ENCODE measurements at places on chromosomes 4 and X.

GRCh38 chrX:107676559-107677378, 48.5 kb downstream of the PRPS1 start:
- no peak for DNase-seq

- no peak for DNase-seq
Observed at GRCh38 chr4:132556316-132556715, 592.8 kb upstream of the PCDH10 start.

- DNase-seq: no peak
Observed at GRCh38 chr4:184163813-184164212, 53.9 kb downstream of the ENPP6 start.

- DNase-seq: no peak
Observed at GRCh38 chr4:121108557-121108956, 36.2 kb upstream of the NDNF start.

GRCh38 chrX:9897761-9898161, 69.4 kb upstream of the CLDN34 start:
- no peak for DNase-seq

- DNase-seq: no peak
Observed at GRCh38 chrX:98067611-98068010, 1183.9 kb downstream of the RPA4 start.

- no peak for DNase-seq
Observed at GRCh38 chrX:108091878-108092291, 307 bp downstream of the ATG4A start.

- DNase-seq: no peak
Observed at GRCh38 chr4:6177587-6178197, 22.7 kb downstream of the JAKMIP1 start.

GRCh38 chrX:153029875-153030274, 26.4 kb upstream of the PNMA3 start:
- no peak for DNase-seq

- no peak for DNase-seq
Observed at GRCh38 chr4:166049036-166049435, 176.0 kb downstream of the TLL1 start.

DNA sequence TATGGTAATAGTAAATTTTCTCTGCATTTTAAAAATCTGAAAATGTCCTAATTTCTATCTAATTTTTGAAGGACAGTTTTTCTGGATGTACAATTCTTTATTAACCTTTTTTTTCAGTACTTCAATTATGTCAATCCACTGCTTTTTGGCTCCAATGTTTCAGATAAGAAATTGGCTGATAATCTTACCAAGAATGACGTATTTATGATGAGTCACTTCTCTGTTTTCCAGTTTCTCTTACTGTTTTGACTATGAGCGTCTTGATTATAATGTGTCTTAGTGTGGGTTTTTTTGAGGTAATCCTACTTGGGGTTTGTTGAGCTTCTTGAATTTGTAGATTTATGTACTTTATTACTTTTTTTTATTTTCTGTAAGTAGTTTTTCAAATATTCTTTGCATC, 47.2 kb downstream of the UGT2B11 start:
- no peak for DNase-seq

DNA sequence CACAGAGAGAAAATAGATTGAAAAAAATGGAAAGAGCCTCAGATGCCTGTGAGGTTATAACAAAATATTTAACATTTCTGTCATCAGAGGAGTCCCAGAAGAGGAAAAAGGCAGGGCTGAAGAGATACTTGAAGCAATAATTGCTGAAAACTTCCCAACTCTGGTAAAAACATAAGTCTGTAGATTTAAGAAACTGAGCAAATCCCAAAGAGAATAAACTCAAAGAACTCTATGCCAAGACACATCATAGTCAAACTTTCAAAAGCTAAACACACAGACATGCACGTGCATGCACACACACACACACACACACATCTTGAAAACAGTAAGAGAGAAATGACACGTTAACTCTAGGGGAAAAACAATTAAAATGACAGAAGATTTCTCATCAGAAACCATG, 94.1 kb downstream of the SLC16A2 start:
- DNase-seq: no peak

DNA sequence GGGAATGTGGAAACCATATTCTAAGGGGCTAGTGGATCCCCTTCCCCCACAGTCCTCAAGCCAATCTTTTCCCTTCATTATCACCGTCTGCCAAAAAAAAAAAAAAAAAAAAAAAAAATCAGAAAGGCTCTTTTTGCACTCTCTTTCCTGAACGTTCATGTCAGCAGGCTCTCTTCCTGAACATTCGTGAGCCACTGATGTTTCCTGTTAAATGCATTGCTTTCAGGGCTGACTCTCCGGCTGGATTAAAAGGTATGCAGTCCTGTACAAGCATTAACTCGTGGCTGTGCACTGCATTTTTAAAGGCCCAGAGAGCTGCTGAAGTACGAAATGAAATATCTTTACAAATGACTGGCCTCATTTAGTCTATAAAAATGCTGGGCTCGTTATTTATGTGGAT, 34.0 kb upstream of the TSPAN5 start:
- DNase-seq: no peak

GRCh38 chrX:115559672-115560071, 1.3 kb upstream of the PLS3 start:
- DNase-seq: no peak

GRCh38 chr4:19693936-19694570, 557.7 kb upstream of the SLIT2 start:
- no peak for DNase-seq

DNA sequence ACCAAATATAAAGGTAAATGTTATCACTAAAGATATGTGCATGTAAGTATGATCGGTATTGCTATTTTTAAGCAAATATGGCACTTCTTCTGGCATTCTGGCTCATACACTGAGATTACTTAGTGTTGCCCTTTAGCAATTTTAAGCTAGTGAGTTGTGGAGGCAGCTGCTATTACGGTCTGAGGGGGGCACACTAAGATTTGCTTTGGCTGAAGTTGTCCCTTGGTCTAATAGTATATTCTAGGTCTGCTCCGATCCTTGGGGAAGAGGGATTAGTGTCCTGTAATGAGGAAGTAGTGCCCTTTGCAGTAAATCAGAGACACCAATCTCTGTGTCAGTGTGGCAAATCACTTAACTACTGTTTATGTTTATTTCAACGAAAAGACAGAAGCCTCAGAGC, 196.5 kb upstream of the FTHL17 start:
- no peak for DNase-seq

GRCh38 chr4:104394406-104395167, 100.1 kb downstream of the CXXC4 start:
- DNase-seq: no peak

GRCh38 chr4:28835501-28835900, 1884.7 kb upstream of the PCDH7 start:
- no peak for DNase-seq

DNA sequence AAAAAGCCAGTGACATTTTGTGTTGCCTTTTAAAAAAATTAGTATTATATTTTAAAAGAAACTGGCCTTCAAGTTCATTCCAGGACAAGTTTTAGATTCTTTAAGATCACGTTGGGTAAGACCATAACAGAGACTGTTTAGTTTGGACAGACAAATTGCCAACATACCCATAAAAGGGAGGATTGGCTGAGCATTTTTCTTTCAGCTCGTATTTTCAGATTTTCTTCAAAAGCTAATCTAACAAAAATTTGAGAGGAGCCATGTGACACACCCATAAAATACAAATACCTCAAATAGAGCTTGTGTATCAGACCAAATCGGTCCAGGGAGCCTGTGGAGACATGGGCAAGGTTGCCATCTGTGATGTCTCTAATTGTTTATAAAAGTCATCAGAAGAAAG, 74.6 kb upstream of the C1QTNF7 start:
- DNase-seq: no peak

DNA sequence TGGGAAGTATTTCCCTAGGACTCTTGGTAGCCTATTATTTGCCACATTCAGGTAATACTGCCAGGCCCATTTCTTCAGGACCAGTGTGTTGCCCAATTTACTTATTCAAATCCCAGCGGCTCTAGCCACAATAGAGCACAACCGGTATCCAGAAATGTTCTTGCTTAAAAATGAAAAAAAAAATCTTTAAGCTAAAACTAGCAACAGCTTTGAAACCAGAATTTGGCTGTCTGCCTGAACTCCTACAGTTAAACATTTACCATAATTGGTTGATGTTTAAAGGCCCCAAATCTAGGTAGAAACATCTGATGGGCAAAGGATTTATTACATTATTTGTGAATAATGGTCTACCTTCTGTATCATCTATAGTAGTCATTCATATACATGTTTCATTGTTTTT, 930 bp upstream of the SLITRK4 start:
- DNase-seq: no peak

- no peak for DNase-seq
Observed at GRCh38 chrX:103932133-103932532, 30.3 kb upstream of the TMSB15B start.

DNA sequence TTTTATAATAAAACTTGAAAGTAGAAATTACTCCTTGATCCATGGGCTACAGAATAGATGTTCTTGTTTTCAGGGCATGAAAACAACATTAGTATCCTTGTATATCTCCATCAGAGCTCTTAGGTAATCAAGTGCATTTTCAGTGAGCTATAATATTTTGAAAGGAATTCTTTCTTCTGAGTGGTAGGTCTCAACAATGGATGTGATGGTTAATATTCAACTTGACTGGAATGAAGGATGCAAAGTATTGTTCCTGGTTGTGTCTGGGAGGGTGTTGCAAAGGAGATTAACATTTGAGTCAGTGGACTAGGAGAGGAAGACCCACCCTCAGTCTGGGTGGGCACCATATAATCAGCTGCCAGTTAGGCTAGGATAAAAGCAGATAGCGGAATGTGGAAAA, 100.1 kb downstream of the LCORL start:
- no peak for DNase-seq

GRCh38 chr4:104446431-104447278, 48.0 kb downstream of the CXXC4 start:
- no peak for DNase-seq

DNA sequence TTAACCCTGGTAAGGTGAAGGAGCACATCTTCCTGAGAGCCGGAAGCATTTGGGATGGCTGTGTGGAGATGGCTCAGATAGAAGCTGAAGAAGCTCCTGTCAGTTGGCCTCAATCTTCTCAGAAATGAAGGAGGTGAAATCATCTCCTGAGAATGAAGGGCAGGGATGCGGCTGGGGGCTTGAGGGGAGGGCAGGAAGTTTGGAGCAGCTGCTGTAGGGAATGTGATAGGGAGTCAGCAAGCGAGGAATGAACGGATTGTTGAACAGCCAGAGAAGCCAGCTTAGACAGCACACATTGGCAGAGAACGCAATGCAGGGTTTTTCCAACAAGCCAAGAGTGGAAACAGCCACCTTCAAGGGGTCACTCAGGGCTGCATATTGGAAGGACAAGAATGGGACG, 10.0 kb downstream of the KCNE5 start:
- no peak for DNase-seq

DNA sequence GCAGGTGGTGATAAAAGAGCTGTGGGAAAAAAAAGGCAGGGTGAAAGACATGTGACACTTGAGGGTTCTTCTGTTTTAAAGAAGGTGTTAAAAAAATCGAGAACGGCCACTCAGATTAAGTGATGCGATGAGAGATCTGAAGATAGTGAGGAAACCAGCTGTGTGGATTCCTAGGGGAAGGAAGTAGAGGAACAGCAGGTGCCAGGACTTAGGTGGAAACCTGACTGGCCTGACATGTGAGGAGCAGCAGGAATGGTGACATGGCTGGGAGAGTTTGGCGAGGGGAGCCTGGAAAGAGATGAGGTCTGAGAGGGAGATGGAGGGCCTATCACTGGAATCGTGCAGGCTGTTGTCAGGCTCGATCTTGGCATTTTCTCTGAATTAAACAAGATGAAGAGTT, 55.5 kb downstream of the BMPR1B start:
- no peak for DNase-seq

DNA sequence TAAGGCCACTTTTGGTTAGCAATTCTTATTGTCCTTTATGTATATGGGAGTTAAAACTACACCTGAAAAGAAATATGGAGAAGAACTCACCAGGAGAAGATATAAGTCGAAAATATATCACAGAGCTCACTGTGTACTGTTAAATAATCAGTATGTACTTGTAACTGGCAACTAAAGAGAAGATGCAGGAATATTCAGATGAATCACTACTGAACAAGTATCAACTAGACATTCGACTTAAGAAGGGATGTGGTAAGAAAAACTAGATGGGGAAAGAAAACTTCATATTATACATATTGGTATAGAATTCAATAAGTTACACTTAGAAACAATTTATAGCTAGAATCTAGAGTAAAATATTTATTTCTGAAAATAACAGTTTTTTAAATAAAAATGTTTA, 230.0 kb downstream of the CAMK2D start:
- no peak for DNase-seq

GRCh38 chrX:122813876-122814275, 370.2 kb upstream of the GRIA3 start:
- DNase-seq: no peak

GRCh38 chr4:991451-992296, 1.5 kb downstream of the SLC26A1 start:
- DNase-seq: no peak

- no peak for DNase-seq
Observed at GRCh38 chrX:37993837-37994619, 12.3 kb upstream of the SYTL5 start.

- DNase-seq: no peak
Observed at GRCh38 chr4:6282314-6282771, 12.7 kb downstream of the WFS1 start.

GRCh38 chr4:123361195-123361861, 35.3 kb upstream of the SPRY1 start:
- DNase-seq: no peak

DNA sequence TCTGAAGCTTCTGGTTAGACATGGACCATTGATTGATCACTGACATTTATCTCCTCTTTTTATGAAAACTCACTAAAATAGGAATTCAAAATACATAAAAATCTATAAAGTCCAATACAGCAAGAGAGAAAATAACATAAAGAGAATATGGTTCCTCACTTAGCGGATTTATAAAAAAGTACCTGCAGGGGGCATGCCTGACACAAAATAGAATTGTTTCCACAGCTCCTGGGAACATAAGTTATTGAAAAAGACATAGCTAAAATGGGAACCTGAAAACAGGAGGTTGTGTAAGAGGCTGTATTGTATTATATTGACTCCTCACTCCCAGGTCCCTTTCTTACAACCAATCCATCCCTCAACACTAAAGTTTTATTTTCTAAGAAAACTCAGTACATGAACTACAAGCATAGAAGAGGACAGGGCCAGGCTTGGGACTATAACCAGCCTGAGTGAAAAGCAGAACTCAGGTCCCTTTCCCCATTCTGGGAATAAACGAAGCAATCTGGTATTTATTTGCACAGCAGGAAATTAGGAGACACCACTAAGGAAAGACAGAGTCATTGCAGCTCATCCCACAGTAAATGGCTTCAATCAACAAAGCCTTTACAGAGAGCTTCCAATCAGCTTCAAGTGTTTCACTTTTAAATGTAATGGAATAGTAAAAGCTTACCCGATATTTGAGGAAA, 121.1 kb upstream of the NDST4 start:
- DNase-seq: no peak

Data from T follicular helper cell (primary cell).